ENCODE measurements at places on chromosomes 5 and 9.

GRCh38 chr9:109418827-109419226 is 79.3 kb downstream of the PTPN3 start:
- DNase-seq, result no peak

GRCh38 chr9:100759215-100759614 is 181.3 kb downstream of the CAVIN4 start:
- no peak for DNase-seq

DNA sequence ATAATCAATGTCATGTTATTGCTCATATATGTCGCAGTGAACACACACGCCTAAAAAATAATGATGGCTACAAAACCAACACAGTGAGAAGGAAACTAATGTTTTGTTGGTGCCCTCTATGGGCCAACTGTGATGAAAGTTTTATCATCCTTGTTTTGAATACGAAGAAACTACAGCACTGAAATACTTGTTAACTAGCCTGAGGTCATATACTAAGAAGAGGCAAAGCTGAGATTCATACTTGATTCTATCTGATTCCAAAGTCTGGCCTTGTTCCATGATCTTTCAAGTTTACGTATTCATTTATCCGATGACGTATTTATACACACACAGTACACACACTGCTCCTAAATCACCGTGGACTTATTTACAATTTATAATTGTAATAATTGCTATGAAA is 16.1 kb upstream of the DRD1 start:
- no peak for DNase-seq

DNA sequence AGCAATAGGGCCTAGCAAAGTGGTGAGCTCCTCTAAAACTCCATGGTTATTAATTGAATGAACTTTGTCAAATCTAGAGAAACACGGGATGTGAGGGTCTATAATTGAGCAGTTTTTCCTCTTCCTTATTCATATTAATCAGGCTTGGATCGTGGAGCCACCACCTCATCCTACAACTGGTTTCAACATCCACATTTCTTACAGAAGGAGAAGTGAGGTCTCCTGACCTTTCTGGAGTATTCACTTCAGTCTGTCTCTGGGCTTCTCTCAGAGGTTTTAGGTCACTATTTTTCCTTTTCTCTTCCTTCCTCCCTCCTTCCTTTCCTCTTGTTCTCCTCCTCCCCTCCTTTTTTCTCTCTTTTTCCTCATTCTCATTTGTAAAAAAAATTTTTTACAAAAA is 177.3 kb upstream of the ACTBL2 start:
- DNase-seq, result no peak

DNA sequence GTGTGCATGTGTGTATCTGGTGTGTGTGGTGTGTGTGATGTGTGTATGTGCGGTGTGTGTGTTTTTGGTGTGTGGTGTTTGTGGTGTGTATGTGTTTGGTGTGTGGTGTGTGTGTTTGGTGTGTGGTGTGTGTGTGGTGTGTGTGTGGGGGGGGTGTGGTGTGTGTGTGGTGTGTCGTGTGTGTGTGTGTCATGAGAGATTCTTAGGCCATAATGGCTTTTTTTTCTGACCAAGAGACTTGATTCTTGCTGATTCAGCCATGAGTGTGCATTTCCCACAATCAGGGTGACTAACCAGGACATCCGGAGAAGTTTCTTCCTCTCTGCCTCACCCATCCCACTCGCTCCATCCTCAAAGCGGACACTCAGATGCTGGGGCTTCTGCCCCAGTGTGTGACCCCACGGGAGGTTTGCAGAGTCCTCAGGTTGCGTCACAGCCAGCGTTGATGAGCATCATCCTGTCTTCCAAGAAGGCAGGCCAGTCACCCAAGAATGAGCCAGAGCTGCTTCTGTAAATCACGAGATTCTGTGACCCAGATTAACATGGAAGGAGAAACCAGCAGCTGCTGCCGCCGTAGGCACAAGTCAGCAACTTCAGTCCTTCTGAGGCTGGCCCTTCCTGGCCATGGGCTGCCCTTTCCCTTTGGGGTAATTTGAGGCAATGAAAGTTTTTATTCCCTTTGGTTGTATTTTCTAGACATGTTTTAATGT is 12.5 kb upstream of the CTSL start:
- peak; percentile 100 for DNase-seq

GRCh38 chr5:80759866-80760577 is 105.2 kb upstream of the DHFR start:
- DNase-seq, result no peak

- DNase-seq, result no peak
Measured at GRCh38 chr9:128899566-128900322, 17.8 kb downstream of the LRRC8A start.

- DNase-seq, result no peak
Measured at GRCh38 chr9:116905171-116905588, 218.1 kb downstream of the TRIM32 start.

- DNase-seq, result no peak
Measured at GRCh38 chr9:121185774-121186403, 15.8 kb downstream of the RAB14 start.

DNA sequence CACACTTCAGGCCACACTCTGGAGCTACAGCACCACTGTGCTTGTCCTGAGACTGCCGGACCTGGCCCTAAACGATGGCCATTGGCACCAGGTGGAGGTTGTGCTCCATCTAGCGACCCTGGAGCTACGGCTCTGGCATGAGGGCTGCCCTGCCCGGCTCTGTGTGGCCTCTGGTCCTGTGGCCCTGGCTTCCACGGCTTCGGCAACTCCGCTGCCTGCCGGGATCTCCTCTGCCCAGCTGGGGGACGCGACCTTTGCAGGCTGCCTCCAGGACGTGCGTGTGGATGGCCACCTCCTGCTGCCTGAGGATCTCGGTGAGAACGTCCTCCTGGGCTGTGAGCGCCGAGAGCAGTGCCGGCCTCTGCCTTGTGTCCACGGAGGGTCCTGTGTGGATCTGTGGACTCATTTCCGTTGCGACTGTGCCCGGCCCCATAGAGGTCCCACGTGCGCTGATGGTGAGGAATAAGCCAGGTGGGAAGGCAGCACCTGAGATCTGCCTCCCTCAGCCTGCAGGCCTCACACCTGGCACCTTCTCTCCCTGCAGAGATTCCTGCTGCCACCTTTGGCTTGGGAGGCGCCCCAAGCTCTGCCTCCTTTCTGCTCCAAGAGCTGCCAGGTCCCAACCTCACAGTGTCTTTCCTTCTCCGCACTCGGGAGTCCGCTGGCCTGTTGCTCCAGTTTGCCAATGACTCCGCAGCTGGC is 14.7 kb downstream of the CRB2 start:
- DNase-seq, result no peak

DNA sequence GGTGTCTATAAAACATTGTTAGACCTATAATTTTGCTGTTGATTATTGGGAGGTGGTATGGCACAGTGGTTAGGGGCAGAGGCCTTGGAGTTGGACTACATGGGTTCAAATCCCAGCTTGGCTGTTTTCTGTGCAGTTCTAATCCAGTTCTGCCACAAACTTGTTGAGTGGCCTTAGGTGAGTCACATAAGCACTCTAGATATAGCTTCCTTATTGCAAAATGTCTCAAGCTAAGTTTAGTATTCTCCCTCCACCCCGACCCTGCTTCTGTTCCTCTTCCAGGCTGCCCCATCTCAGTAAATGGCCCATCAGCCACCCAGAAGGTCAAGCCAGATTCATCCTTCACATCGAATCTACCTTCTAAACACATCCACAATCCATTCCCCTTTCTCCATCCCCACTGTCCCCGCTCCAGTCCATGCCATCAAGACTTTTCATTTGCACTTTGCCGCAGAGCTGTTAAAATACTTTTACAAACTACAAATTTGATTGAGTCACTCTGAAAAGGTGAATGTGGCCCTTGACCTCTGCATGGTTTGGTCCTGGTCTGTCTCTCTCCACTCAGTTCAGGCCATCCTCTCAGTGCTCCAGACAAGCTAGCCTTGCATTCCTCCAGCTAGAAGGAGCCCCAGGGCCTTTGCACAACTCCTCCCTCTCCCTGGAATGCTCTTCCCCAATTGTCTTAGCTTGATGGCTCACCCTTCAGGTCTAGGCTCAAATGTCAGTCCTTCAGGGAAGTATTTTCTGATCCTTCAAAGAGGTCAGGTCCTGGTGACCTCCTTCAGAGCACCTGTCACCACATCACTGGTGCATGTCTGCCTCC is 10.0 kb upstream of the HDHD3 start:
- no peak for DNase-seq

DNA sequence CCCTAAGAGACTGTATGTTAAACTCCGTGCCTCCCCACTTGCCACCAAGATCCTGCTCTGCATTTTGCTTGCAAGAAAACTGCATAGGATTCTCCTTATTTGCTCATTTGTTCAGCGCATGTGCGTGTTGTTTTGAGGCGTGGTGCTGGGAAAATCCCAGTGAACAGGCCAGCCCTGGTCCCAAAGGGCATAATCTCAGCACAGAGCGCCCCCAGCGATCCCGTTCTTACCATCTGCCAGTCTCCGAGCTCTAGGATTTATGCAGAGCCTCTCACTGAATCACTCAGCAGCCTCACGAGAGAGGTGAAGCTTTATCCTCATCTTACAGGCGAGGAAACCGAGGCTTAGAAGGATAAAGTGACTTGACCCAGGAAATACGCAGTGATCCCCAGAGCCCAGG is 11.5 kb downstream of the PRRX2 start:
- peak; percentile 74 for DNase-seq

- DNase-seq, result no peak
Measured at GRCh38 chr9:660227-660626, 181.3 kb upstream of the DMRT1 start.

DNA sequence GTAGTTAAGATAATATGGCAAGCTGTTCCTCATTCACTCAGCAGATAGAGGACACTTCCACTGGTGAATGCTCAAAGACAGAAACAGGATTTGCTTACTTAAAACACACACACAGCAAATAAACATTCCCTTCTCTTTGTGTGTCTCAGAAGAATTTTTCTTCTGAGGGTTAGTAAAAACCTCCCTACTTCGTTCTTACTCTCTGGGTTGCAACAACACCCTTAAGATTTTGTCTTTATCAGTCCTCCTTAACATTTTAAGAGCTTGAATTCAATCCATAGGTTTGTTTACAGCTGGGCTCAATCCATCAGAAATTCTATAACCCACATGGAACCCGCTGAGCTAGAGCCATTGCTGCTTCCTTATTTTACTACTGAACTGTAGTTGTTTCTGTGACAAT is 237.4 kb upstream of the PIK3R1 start:
- no peak for DNase-seq

DNA sequence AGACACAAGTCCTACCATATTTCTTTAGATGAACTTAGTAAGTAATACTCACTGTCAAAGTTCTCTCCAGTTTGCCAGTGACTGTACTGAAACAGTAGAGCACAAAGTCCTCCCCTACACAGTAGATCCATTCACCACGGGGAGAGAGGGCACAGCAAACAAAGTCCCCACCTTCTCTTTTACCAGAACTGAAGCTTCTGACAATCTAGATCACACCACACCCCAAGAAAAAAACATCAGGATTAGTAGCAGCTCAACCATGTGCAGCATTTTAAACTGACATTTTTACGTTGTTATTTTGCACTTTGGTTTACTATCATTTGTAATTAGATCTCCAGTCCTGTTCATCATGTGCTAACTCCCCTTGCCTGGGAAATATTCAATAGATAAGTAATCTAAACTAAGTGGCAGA is 23.0 kb downstream of the DNAJA1 start:
- DNase-seq, result no peak

DNA sequence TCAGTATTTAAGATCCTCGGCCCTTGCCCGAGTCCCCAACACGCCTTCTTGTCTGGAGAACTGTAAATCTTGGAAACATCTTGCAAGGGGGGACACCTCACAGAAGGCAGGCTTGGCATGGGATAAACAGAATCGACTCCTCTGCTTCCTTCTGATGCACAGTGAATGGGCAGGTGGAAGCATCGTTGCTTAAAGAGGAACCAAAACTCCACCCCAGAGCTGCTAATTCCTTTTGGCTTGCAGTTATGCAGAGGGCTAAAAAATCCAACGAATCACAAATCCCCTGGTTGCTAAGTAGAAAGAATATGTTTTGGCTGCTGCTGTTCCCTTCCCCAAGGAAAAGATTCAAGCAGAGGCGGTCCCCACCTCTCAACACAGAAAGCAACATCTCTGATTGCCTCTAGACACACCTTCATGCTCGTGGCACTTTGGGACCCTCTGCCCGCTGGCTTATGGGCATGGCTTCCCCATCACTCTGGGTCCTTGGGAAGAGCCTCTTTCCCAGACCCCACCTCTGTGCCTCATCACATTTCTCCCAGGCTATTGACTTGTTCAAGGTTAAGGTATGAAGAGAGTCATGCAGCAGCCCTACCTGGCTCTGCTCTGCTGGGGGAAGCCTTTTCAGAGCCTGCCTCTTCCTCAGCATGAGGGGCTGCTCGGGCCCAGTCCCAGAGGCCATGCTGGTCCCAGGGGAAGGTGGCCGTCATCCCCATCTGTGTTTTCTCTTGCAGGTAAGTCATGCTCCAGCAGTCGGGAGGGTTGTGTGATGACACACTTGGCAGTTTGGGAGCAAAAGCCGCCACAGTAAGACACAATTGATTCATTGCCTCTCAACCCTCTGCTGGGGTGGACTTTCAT is 137.1 kb downstream of the KCNIP1 start:
- no peak for DNase-seq

DNA sequence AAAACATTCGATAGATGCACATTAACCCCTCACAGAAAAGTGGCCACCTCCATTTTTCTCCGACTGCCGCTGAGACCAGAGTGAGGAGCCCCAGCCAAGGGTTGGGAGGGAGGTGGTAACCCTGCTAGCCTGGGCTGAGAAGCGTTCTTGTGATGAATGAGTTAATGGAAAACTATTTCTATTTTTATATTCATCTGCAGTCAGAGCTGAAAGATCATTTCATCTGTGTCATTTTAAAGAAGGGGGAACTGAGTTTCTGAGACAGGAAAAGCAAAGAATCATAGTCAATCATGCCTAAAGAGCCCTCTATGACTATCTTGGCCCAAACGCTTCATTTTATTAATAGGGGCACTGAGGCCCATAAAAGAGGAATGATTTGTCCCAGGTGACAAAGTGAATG is 229.5 kb downstream of the PAPPA start:
- no peak for DNase-seq

DNA sequence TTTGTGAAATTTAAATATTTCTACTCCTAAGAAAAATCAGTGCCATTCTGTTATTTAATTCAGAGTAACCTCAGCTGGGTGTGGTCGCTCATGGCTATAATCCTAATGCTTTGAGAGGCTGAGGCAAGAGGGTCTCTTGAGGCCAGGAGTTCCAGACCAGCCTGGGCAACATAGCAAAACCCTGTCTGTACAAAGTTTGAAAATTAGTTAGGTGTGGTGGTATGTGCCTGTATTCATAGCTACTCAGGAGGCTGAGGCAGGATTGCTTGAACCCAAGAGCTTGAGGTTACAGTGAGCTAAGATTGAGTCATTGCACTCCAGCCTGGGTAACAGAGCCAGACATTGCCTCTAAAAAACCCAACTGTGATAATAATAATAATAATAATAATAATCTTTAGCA is 44.8 kb upstream of the CNTLN start:
- DNase-seq, result no peak
